ENCODE measurements at places on chromosomes 13 and 19.

GRCh38 chr13:23695711-23696464, 125.7 kb downstream of the TNFRSF19 start:
- peak; percentile 20 for DNase-seq

DNA sequence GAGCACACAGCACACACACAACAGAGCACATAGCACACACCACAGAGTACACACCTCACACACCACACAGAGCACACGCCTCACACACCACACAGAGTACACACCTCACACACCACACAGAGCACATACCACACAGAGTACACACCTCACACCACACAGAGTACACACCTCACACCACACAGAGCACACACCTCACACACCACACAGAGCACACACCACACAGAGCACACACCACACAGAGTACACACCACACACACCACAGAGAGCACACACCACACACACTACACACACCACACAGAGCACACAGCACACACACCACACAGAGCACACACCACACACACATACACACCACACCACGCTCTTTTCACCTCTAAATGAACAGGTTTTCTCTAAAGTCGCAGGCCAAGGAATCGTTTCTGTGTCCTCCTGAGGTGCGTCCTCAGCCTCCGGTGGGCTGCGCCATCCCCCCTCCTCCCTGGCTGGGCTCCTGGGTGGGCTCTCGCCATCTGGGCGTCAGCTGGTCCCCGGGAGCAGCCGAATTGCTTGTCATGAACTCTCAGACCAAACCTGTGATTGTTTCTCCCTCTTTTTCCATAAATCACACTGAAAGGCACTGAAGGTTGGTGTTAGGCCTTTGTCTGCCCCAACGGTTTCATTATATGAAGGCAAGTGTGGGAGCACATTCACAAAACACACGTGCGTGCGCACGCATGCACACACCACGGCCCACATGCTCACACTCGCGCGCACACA, 37.4 kb downstream of the TMEM255B start:
- no peak for DNase-seq

DNA sequence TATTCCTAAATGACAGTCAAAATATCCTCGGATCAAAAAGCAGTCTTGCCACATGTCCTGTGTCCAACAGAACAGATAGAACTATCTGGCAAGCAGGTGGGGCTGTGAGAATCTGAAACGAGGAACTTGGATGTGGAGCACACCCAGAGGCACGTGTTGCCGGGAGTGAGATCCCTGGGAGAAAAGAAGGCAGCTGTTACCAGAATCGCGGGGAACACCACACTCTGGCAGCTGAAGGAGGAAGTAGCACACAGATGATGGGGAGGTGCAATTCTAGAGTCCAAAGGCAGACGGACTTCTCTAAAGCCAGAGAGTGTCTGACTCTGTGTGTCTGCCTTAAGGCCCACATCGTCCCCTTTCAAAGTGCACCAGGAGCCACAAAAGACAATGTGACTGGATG, 22.3 kb downstream of the SLC7A1 start:
- DNase-seq: no peak

- no peak for DNase-seq
Measured at GRCh38 chr13:19810151-19810550, 27.4 kb upstream of the PSPC1 start.

DNA sequence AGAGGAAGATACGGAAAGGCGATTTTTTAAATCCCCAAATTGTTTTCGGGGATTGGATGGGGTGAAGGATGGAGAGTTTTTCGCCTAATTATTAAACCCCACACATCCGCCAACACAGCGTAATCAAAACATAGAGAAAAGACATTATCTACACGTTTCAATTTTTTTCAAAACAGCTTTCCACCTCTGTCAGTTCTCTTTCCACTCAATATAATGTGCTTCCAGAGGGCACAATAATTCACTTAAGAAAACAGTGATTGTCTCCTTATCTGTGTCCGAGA, 435 bp upstream of the OBI1 start:
- DNase-seq: no peak

GRCh38 chr13:96181911-96182310, 92.0 kb downstream of the HS6ST3 start:
- no peak for DNase-seq

GRCh38 chr13:51324714-51325420, 14.6 kb upstream of the SERPINE3 start:
- no peak for DNase-seq

GRCh38 chr19:45400192-45400591, 4.7 kb downstream of the PPP1R13L start:
- DNase-seq: no peak

GRCh38 chr13:49584771-49585182, 581 bp downstream of the RCBTB1 start:
- DNase-seq: no peak

- DNase-seq: no peak
Measured at GRCh38 chr19:17985037-17985818, 18.3 kb downstream of the KCNN1 start.

GRCh38 chr13:62046512-62046911, 630.9 kb upstream of the PCDH20 start:
- DNase-seq: no peak

DNA sequence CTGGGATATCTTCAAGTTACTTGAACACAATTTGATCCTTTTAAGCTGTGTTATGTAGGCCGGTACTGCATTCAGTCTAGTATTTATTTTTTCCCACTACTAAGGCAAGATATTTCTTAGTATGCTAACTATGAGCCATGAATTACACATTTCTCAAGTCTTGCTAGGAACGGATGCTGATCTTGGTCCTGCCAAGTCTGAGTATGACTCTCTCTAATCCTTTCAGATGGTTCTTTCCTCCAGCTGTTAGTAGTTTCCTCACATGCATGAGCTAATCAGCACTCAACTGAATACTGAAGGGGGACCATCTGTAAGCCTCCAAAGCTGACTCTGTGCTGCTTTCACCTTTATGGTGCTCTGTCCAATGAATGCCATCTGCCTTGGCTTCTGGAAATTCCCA, 460.3 kb downstream of the KCTD12 start:
- DNase-seq: no peak

DNA sequence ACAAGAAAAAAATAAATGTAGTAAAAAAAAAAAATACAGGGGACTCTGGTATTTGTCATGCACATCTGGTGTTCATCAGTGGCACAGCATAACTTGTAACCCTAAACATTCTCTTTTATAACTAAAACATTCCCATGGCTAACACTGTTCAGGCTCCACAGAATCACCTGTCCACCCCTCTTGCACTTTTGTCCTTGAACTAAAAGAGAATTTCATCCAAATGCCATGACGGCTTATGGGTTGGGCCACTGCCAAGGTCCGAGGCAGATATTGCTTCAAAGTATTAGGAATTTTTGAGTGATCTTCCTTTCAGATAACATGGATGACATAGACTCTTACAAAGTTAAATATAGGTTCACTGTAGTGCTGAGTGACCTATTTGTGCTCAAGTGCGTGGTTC, 25.7 kb upstream of the SERP2 start:
- DNase-seq: no peak

GRCh38 chr13:35723053-35723461, 246.6 kb upstream of the MAB21L1 start:
- no peak for DNase-seq

GRCh38 chr13:59538512-59538911, 625.2 kb downstream of the DIAPH3 start:
- DNase-seq: no peak

GRCh38 chr13:111917086-111917485, 149.9 kb upstream of the SOX1 start:
- DNase-seq: no peak

DNA sequence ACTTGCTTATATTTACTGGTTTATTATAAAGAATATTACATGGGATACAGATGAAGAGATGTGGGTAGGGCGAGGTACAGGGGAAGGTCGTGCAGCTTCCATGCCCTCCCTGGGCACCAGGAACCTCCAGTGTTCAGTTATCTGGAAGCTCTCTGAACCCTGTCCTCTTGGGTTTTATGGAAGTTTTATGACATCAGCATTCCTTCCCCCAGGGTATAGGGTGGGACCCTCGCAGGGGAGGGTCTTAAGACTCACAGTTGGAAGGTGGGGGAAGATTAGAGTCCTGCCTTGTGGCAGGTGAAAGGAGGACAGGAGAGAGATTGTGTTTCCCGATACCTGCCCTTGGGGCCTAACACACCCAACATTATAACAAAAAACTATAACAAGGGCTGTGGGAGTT, 71.8 kb upstream of the NPAS1 start:
- DNase-seq: no peak

DNA sequence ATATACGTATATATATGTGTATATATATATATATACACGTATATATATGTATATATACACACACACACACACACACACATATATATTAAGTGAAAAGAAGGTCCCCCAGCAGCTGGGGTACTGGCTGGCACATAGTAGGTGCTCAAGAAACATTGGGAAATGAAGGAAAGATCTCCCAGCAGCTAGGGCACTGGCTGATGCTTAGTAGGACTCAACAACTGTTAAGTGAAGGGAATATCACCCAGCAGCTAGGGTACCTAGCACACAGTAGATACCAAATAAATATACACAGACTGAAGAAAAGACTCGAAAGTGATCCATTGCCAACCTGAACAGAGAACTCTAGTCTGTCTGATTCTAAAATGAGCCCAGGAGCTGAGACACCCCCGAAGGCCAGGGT, 12.2 kb downstream of the PODNL1 start:
- no peak for DNase-seq

DNA sequence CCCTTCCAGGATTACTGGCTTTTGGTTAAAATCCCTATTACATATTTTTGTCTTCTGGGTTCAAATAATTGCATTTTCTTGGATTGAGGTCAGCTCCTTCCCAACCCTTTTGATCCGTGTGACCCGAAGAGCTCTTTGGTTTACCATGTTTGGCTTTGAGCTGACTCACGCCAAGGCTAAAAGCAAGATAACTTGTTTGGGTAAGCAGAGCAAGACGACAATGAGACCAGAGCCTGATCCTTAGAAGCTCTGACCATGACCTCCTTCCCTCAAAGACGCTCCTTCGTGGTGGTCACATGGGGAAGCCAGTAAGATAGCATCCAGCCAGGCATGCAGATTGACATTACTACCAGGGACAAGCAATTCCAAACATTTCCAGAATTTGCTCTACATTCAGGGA, 153.8 kb downstream of the DCT start:
- DNase-seq: no peak

DNA sequence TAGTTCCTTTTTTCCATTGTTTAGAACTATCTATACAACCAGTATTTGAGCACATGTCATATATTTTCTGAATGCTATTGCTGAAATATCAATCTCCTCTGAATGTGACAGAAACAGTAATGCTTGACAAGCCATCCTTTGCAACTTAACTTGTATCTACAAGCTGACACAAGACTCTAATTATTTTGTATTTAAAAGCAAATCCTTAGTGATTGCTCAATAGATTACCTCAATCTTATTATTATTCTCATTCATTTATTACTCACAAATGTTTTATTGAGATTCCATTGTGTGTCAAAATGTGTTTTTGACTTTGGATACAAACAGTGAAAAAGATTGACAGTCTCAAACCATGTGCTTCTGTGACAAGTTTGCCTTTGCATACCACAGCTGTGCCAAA, 787.8 kb upstream of the PRR20A start:
- no peak for DNase-seq

DNA sequence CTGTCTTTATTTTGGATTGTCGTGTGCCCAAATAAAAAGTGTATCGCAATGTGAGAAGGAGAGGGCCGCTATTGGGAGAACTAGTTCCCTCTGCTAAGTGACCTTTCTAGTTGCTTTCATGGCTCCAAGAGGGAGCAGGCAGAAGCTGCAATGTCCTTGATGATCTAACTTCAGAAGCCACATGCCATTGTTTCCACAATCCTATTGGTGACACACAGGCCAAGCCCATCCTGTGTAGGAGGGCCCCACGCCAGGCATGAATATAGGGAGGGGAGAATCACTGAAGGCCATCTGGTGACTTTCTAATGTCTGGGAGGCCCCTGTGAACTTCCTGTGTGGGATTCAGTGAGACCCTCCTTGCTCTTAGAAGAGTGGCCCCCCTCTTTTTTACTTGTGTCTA, 47.8 kb upstream of the KPNA3 start:
- no peak for DNase-seq

GRCh38 chr13:94312511-94313216, 166.8 kb downstream of the DCT start:
- no peak for DNase-seq

GRCh38 chr19:17686023-17686521, 2.1 kb downstream of the UNC13A start:
- no peak for DNase-seq

- DNase-seq: no peak
Measured at GRCh38 chr13:20815464-20815863, 41.7 kb upstream of the EEF1AKMT1 start.

DNA sequence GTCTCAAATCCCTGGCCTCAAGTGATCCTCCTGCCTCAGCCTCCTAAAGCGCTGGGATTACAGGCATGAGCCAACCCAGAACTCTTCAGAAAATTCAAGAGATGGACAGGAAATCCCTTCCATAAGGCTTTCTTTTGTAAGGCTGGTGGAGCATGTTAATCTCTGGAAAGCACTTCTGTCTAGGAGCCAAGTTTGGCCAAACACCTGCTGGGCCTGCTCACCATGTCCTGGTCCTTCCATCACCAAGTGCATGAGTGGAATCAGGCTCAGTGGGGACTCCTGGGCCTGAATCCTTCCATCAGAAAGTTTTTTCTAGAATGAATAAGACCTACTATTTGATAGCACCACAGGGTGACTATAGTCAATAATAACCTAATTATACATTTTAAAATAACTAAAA, 148.0 kb downstream of the DCLK1 start:
- DNase-seq: no peak

GRCh38 chr13:18949489-18949761, 232.2 kb downstream of the TUBA3C start:
- DNase-seq: no peak

GRCh38 chr19:29634423-29635130, 28.5 kb downstream of the POP4 start:
- no peak for DNase-seq

- DNase-seq: no peak
Measured at GRCh38 chr13:112118451-112119064, 51.6 kb downstream of the SOX1 start.

DNA sequence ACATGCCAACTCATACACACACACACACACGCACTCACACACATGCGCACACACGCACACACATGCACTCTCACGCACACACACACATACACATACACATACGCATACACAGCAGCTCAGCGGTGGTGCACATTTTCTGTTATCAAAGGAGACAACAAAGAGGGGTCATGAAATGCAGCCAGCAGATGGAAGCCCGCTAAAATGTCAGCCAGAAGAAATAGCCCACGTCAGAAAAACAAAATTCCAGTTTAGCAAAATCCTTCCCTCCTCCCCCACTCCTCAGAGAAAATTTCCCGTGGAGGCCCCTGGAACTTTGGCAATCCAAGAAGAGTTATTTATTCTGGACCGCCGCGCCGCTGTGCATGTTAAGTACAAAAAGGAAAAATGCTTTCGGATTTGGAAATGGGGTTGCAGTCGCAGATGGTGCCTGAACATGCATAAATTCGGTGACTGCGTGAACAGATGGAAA, 114.6 kb upstream of the VSTM2B start:
- no peak for DNase-seq
